ENCODE measurements at places on chromosomes 5 and 9.

DNA sequence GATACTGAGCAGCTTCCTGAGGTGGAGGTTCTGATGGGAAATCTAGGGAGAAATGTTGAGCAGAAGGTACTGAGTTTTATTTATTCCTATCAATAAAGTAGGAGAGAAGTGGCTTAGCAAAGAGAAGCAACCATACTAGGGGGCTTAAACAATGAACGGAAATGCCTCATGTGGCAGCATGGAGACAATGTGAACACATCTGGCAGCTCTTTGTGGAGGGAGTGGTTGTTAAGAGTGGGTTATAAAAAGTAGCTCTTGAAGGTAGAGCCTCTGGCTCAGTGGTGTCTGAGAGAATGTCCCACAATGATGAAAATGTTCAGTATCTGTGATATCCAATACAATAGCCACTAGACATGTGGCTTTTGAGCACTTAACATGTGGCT is 52.7 kb upstream of the EQTN start:
- no peak for DNase-seq

DNA sequence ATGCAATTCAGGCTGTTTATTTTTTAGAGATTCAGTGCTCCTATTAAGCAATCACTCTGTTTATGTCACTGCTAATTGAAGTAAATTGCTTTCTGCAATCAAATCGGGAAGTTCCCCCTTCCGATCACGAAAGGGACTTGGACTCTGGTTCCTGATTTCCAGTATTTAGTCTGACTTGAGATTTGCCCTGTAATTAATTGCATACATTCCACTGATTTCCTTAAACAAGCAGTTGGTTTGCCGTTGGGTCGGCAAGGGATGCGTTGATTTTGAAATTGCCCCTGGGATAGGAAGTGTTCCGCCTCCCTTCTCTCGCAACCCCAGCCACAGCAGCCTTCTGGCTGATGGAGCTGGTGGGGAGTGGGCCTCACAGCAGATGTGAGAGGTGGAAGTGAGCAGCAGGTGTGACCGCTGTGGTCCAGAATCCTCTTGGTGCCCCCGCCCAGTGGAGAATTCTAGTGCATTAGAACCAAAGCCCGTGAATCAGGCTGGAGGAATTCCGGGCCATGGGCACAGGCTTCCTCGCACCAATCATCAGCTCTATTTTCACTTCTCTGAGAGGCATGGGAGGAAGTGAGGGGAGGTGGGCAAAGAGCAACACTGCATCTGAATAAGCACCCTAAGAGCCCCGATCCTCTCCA is 102.5 kb downstream of the SPRY4 start:
- no peak for DNase-seq

GRCh38 chr9:69036799-69037198 is 1.2 kb downstream of the FXN start:
- no peak for DNase-seq

GRCh38 chr5:154262342-154262741 is 71.8 kb downstream of the GALNT10 start:
- no peak for DNase-seq

DNA sequence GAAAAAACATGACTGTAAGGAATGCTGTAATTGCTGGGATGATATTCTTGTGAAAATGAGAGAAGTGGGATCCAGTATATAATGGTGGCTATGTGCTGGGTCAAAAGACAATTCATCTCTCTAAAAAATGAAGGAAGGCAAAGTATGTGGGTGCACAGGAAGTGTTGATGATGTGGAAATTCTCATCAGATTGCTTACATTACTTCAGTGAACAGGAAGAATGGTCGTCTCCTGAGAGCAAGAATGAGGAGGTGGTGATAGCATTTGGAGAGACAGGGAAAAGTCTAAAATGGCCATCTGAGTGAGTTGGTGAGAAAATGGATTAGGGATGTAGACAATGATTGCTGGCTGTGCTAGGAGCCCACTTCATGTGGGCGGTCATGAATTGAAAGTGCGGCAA is 253.5 kb upstream of the NREP start:
- no peak for DNase-seq

DNA sequence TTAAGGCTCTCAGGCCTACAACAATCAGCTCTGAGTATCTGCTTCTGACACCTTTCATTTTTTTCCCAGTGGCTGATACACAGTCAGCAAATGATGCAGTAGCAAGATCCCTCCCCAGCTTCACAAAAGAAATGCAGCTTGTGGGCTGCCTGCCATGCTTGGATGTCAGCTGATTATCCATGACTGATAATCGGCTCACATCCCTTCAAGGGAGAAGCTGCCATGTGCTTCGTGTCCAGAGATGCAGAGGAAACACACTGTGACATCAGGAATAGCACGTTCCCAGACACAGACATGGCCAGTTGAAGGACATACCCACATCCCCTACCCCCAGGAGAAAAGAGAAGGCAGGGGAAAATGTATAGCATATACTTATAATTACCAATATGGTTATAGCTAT is 27.9 kb downstream of the TMEM215 start:
- DNase-seq: no peak

Measured in activated T-helper 1 cell treated with Interleukin-2 at 50 U/mL for 16 hours (primary cell).